Activated naive CD4-positive, alpha-beta T cell treated with anti-CD3 and anti-CD28 coated beads, Interleukin-2, amount 50 U/mL, for 72 hours (primary cell): ENCODE measurements at places on chromosomes 1 and 21. TPM values are rescaled to one million over a fixed set of nuclear protein-coding genes. Genes with fewer than 3 reads are reported as not detected.

PLPPR4 gene
- not detected for total RNA-seq

TMEM240 gene
- 0.41 TPM for total RNA-seq

MATN1 gene
- 0.31 TPM for total RNA-seq

MARCKSL1 gene
- total RNA-seq: 47.0 TPM

UMODL1 gene
- 0.09 TPM for total RNA-seq

MSH4 gene
- 0.25 TPM for total RNA-seq

DNA sequence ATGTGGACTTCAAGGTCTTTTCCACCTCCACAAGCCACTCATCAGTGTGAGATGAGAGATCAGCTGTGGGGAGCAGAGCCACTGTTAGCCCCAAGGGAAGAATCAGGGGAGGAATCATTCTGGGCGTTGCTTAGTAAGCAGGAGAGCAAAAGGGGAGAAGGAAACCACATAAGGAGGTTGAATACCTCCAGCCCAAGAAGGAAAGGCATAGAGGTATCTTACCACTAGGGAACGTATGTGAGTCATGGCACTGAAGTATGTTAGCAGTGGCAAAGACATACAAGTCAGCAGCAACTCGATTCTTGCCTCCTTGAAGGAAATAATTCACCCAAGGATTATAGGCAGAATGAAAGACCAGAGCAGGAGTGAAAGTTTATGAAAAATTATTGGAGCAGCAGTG lies 31.6 kb upstream of the SLC5A9 start:
- no peak for DNase-seq

DNA sequence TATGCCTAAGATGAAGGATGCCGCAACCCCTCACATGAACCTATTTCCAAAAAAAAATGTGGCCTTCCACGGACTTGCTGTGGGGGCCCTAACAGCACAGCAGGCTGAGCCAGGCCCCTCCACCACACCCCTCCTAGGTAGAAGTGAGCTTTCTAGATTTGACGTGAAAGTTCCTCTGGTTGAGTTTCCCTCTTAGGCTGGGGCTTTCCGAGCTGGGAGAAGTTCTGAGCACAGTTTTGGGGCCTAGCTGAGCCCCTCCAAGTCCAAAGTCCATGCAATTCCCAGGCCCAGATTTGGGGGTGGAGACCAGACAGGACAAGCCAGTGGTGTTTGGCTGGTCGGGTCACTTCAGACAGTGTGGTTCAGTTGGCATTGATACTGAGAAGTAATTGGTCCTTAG lies 13.8 kb upstream of the PHLDA3 start:
- DNase-seq: no peak

DNA sequence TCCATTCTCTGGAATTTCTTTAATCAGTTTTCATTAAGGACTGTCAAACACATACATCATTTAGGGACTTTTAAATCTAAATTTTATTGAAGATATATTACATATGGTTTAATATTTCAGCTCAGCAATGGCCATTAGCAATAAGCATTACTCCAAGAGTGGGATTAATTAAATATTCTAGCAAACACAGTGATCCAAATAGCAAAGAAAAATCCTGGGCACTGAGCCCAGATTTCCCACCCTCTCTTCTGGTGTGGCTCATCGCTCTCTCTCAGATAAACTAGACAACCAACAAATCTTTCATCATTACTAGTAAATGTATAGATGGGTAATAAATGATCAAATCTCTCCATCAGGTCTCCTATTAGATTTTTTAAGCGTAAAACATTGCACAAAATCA lies 53.5 kb upstream of the FOXD3 start:
- no peak for DNase-seq

GRCh38 chr21:18493422-18493821 lies 89.8 kb upstream of the TMPRSS15 start:
- DNase-seq: no peak

DNA sequence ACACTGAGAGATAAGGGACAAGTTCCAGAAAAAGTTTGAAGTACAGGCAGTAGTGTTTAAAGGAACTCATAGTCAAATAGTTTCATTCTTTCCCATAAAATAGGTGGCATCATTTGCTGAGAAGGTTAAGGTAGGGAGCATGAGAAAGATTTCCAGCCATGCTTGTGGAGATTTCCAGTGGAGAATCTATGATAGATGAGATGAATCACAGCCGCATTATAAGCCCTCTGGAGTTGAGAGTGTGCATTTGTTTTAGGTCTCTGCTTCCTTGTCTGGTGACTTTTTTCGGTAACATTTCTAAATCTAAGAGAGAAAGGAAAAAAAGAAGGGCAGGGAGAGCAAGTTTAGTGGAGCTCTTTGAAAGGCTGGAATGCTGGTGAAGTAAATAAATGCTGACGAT lies 108.7 kb downstream of the DISP1 start:
- DNase-seq: no peak

DNA sequence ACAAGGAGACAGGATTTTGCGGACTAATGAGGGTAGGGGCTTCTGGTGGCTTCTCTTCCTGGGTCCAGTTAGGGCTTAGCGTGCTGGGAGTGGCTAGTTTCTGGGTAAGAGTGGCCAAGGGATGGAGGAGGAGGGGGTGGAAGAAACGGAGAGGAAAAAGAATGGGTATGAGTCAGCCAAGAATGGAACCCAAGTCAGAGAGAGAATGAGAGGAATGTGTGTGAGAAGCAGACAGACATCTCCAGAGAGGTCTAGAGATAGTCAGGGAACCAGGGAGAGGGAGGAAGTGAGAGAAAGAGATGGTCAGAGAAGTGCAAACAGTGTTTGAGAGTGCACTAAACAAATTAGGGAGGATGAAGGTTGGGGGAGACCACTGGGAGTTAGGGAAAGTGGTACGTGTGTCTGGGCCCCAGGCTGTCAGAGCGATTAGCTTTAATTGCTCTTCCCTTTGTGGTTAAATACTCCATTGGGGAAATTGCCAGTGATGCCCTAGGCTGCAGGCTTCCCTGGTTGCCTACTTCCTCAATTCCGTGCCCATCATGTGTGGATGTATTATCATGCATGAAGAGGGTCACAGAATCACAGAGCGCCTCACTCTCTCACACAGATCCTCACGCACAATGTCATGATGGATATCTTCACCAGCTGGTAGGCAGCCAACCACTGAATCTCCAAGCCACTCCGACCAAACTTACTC lies 1.4 kb downstream of the PEA15 start:
- DNase-seq: no peak

GRCh38 chr1:43809097-43809673 lies 101.8 kb downstream of the ST3GAL3 start:
- no peak for DNase-seq

GRCh38 chr1:102336602-102337001 lies 339.9 kb upstream of the OLFM3 start:
- no peak for DNase-seq

DNA sequence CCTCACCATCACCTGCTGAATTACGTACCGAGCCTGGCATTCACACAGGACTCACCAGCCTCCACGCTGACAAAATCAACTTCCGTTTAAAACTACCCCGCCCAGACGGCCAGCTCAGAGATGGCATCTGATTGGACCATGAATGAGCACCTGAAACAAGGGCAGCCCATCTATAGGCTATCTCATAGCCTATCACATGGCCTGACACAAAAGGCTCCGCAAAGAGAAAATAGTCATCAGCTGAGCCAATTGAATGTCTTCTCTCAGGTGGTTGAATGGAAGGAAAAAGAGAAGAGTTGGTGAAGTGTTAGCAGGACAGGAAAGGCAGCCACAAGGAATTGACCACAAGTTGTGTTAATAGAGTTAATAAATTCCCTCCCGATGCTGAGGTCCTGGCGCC lies 50.6 kb upstream of the ZC3H12A start:
- DNase-seq: no peak

DNA sequence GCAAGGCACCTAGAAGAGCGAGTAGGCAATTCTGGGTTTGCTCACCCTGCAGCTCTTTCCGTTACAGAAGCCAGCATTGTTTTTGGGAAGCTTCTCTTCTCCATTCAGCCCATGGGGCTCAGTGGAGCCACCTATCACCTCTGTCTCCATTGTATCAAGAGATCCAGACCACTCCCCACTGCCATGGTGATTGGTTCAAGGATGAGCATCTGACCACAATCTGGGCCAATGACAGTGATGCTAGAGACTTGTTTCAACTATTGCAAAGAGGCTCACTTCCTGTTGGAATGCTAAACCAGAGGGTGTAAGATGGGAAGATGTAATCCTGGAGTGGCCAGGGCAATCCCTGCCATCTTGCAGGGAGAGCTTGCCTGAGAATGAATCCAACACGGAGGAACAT lies 6.6 kb downstream of the SPATA21 start:
- DNase-seq: no peak

DNA sequence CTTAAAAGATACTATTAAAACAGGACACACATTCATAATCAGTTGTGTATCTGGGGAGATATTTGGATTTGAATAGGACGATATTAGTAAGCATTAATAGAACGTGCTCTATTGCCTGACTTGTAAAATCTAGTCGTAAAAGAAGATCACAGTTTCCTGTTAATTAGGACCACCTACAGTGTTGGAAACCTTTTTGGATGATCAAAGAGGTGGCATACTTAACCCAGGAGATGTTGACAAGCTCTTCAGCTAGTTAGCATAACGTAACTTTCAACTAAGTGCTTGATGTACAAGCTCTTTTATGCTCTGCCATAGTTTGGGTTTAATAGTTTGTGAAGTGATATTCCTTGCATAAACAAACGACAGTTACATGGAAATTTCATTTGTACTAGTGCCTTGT lies 293.3 kb upstream of the NR5A2 start:
- DNase-seq: no peak

- DNase-seq: no peak
These were observed 2.8 kb upstream of the S100B start for GRCh38 chr21:46607636-46608035.

DNA sequence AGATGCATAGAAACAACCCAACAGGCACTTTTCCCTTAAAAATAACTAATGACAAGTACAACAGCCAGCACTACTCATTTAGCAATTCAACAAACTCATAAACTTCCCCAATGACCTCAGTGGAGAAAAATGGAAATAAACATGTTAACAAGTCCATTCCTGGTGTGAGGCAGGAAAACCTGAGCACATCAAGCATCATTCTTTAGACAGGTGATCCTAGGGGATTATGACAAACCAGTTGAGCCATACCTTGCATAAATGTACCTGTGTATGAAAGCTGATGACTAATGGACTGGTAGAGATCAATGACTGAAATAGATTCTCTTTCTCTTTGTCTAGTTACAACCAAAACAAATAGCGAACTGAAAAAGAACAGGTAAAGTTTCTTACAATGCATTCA lies 7.0 kb downstream of the COL24A1 start:
- no peak for DNase-seq

DNA sequence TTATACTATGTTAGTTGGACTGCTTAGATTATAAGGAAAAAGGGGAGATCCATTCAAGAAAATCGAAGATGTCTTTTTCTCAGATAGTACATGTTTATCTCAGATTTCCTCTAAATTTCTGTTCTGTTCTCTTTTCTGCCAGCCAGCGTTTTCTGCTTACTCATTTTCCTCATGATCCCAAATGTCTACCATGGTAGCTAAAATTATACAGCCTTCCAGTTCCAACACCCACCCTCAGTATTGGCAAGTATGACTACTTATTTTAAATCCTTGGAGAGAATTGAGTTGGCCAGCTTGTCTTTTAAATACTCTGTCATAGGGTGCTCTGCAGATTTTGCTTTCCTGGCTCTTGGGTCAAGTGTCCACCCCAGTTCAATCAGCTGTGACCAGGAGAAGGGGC lies 95.7 kb upstream of the PLXNA2 start:
- DNase-seq: no peak

- DNase-seq: no peak
These were observed 43.5 kb downstream of the CHIA start for GRCh38 chr1:111334169-111334568.

DNA sequence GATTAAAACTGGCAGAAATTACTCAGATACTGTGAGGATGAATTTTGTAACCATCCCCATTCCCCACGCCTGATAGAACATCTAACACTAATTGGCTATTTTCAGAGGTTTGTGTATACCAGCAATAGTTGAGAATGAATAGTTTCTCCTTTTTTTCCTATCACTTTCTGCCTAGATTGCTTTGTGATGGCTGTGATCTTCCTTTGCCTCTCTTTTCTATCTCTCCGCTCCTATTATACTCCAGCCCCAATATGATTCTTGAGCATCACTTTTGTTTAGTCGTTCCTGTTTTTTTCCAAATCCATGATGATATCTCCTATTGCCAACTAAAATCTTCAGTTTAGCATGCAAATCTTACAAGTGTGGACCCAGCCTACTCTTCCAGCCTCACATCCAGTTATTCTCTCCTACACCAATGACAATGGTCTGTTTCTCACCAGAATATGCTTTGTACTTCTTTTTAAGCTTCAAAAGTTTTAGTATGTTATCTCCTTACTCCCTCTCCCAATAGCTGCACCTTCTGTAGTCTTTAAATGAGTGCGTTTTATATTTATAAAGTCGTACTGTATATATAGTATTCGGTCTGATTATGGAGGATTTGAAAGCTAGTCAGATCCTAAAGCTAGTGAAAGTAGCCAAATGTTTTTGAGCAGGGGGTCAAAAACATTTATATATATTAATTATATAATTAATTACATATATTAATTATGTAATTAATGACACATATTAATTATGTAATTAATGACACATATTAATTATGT lies 25.2 kb downstream of the MAGI3 start:
- DNase-seq: no peak

DNA sequence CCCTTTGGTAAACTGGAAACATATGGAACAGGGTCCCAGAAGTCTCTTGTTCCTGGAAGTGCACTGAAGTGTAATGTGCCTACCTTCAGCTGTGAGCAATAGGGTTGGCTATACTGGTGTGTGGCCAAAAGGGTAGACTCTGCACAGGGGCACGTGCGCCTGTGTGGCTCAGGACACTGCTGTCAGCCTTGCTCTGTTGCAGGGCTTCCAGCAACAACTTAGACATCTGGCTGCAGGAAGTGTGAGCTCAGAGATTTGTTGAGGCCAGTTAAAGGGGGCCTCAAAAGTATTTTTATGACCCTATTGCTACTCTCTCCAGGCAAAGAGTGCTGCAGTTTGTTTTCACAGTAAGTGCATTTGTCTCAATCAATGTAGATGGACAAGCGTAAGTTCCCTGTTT lies 7.5 kb downstream of the CTPS1 start:
- no peak for DNase-seq
